ENCODE measurements at places on chromosomes 2 and 18.

DNA sequence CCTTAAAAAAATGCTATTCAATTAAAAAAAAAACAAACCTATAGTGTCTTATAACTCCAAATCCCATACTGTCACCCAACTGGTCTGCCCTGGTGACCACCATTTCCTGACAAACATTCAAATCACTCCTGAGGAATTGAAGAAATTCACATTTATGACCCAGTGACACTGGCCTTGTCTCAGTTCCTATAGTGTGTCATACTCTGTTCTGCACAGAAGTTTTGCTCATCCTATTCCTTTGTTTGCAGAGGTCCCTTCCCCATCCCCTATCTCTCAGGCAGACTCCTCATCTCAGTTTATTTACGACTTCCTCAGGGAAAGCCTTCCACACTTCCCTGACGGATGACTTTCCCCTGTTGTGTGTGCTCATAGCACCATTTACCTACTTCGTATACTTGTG lies 14.7 kb downstream of the ZC3H6 start:
- no peak for DNase-seq

DNA sequence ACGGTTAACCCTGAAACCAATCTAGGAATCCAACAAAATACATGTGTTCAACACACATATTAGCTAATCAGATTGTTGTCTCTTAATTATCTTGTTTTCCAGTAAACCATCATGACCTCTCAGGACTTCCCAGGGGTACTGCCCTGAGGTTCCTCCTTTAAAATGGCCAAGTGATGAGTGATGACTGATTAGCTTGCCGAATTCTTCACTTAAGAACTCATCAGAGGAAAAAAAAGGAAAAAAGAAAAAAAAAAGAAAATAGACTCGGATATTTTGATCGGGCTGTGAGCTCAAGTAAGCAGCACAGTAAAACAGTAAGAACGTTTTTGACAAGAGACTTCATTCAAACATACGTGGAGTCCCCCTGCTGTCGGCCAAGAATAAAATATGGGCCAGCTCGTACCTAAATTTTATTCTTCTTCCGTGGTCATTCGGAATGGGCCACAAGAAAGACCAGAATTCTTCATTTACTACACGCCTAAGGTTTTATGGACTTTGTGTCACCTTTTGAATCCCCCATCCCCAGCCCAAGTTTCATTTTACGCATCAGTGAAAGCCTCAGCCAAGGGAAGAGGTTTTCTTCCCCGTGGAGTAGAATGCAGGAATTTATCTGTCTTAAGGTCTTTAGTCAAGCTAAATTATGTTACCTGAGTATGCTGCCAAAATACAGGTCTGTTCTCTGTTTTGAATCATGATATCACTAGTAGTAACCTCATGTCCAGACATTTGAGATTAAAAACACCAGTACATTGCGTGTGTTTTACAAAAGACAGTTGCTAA lies 40.5 kb downstream of the COLEC12 start:
- no peak for DNase-seq

DNA sequence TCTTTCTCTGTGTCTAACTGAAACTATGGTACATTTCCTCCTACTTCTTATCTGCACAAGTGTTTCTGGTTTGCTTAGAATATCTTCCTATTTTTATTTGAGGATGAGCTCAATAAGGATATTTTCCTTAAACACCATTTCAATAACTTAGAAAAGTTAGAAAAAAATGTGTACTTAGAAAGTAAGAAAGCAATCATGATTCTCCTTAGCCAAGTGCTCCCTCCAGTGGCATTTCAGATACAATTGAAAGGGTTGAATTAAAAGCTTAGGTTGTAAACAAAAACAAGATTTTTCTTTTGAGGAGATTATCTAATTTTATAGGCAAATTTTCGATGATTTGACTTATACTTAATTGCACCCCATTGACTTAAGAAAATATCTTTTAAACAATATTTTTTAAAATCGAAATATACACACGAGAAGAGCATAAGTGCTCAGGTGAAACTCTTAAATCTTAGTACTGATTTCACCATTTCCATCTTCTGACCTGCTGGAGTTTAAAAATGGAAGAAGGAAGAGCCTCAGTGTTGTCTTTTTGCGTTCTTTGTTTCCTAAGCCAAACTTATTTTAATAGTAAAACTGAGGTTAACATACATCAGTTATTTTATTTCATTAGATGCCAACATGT lies 26.9 kb downstream of the C18orf63 start:
- no peak for DNase-seq

GRCh38 chr2:179239195-179239594 lies 25.4 kb downstream of the SESTD1 start:
- no peak for DNase-seq

DNA sequence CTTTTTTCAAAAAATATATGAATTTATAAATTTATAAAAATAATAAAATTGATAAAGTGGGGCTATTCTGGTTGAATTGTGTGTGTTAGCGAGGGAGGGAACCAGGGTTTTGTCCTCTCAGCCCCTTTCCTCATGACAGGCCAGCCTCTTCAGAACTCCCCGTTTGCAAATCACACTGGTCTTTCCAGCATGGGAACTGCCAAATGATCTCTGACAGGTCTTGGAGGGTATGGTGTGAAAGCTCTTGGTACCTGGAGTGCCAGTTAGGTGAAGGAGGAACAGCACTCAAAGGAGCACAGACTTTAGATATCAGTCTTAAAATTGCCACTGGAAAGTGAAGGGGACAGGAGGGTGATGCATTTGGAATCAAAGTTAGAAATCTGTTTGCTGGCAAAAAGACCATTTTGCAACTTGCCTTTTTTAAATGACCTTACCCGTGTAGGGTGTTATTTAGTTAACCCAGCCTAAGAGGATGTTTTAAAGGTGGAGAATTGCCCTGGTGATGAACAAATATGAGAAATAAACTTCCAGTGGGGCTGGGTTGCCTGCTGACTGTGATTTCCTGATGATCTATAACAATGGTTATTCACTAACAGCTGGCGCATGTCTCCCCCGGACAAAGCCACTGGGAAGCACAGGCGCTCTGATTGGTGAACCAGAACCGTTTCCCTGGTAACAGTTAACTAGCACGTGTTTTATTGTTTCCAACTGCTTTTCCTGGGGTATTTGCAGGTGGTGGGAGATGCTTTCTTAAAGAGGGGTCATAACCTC lies 85.3 kb upstream of the EFEMP1 start:
- DNase-seq: no peak

GRCh38 chr18:37564711-37565100 lies 892 bp downstream of the CELF4 start:
- DNase-seq: no peak

DNA sequence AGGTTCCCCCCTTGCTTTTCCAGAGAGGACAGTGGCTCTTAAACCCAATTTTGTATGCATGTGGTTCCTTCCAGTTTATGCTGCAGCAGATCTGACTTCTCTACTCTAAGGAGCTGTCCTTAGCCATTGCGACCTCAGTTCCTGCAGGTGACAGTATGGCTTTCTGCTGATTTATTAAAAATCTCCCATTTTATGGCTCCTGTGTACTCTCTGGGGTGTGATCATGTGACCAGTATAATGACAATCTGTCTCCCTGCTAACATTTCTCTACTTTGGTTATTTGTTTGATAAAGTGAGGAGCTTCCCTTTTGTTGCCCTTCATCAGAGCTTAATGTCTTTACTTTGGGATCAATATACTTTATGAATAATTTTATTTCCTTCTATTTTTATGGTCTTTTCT lies 148.7 kb upstream of the VRK2 start:
- DNase-seq: no peak

- no peak for DNase-seq
Observed at GRCh38 chr18:31451625-31452024, 4.1 kb downstream of the DSG3 start.

- DNase-seq: no peak
Observed at GRCh38 chr18:22141211-22141610, 28.2 kb upstream of the GATA6 start.

DNA sequence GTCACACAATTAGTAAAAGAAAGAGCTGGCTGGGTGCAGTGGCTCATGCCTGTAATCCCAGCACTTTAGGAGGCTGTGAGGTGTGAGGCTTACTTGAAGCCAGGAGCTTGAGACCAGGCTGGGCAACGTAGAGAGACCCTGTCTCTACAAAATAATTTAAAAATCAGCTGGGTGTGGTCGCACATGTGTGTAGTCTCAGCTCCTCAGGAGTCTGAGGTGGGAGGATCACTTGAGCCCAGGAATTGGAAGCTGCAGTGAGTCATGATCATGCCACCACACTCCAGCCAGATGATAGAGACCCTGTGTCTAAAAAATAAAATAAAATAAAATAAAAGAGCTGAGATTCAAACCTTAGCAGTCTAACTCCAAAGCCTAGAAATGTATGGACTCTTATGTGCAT lies 39.0 kb upstream of the NEDD4L start:
- no peak for DNase-seq

- DNase-seq: no peak
Observed at GRCh38 chr2:71647356-71647755, 194.0 kb downstream of the DYSF start.

GRCh38 chr2:86087936-86088850 lies 17.5 kb downstream of the POLR1A start:
- DNase-seq: no peak

DNA sequence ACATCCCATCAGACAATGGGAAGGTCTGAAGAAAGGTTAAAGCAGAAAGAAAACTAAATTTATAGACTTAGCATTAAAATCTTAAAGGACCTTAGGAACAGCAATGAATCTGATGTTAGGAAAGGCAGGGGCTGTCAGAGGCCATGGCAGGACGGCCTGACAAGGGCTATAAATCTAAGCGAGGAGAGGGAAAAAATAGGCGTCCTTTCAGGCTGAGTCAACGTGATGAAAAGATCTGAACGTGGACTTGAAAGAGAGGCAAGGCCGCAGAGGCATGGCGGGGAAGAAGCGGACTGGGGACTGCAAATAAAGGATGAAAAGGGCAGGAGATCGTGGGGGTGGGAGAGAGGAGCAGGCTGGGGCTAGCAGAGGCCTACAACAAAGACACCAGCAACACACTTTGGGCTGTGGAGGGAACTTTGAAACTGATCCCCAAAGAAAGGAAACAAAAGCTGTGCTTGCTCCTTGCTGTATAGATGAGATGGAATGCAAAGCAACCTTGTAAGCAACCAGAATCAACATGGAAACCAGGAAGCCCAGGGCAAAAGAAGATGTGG lies 145.6 kb downstream of the NRP2 start:
- DNase-seq: no peak

- no peak for DNase-seq
Observed at GRCh38 chr2:143732871-143733270, 603.7 kb downstream of the ARHGAP15 start.

DNA sequence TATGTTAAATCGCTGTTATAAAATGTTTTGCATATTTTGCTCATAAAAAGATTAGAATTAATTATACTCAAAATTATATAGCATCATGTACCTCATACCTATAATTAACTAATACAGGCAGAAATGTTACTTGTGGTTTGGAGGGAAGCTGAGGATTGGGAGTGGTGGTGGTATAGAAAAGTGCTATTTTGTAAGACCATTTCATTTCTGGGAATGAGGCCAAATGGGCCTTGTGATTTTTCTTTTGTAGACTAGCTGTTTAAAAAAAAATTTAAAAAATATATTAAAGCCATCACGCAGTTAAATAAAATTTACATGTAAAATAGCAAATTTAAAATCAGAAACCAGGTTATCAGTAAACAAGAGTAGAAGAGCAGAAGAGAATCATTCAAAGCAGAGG lies 560.8 kb upstream of the FAM98A start:
- DNase-seq: no peak

DNA sequence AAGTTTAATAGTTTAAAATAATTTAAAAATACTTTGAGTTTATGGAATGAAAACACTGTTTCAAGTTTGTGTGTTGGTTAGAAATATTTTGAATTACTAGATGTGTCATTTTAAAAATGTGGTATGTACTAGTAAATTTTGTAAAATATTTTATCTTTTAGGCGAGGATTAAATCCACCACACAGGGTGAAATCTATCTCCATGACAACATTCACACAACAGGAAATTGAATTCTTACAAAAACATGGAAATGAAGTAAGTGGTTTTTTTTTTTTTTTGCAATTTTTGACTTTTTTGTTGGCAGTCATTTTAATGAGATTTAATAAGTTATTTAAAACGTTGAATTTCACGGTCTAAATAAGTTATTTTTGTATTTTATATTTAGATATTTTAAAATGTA lies 19.4 kb downstream of the AGFG1 start:
- no peak for DNase-seq

- DNase-seq: no peak
Observed at GRCh38 chr2:142853912-142854311, 23.6 kb upstream of the KYNU start.

DNA sequence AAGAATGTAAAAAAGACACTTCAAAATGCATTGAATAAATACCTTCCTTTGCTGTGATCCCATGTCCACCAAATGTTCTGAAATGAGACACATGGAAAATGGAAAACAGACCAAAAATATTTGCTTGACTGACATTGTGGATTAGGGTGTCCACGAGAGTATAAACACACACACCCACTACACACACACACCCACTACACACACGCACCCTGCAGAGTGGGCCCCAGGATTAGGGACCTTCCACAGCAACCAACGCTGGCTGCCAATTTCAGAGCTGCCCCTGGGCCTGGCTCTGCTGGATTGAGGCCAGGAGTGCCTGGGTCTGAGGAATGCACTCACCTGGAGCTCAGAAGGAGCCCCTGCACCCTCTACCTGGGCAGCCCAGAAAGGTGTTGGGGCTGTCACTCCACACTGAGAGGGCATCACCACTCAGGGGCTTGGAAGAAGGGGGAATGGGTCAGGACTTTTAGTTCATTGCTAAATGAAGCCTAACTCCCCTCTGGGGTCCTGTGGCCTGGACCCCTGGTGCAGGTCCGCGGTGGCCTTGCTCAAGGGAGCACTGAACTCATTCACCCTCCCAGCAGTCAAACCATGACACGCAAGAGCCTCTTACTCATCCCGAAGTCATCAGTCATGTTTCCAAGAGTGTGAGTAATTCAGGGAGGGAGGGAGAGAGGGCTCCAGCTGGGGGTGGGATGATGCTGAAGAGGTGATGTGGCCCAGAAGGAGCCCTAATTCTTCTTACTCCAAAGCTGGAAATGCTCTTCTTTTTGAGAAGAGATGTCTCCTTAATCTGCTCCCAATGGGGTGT lies 50.2 kb upstream of the PLB1 start:
- DNase-seq: no peak

DNA sequence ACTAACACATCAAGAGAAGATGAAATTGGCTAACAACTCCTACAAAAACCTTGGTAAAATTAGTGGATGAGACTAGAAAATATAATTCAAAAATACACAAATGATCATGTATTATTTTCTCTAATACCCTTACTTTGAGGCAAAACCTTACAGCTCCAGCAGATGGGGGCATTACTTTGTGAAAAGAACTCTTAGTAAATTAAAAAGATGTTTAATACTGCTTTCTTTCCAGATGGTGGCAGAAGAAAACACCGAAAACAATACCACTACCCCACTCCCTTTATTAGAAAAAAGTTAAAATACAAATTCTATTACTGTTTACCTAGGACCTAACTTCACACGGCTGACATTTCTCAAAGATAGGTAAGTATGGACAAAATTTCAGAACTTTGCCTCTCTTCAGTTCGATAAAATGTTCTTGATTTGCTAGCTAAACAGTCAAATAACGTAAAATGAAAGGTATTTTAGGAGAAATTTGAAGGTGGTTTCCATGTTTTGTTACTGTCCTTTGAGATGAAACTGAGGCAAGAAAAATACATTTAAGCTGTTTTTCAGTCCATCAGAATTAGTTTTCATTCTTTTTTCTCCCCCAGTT lies 30.6 kb downstream of the ORC4 start:
- no peak for DNase-seq

Measured in activated T-cell treated with anti-CD3 and anti-CD28 coated beads for 1 hour (primary cell).